NCI-H69 (cell line): ENCODE measurements at places on chromosomes 5 and 9.
A peak's percentile ranks its signal among the peaks of the same experiment; 100 is the strongest.

DNA sequence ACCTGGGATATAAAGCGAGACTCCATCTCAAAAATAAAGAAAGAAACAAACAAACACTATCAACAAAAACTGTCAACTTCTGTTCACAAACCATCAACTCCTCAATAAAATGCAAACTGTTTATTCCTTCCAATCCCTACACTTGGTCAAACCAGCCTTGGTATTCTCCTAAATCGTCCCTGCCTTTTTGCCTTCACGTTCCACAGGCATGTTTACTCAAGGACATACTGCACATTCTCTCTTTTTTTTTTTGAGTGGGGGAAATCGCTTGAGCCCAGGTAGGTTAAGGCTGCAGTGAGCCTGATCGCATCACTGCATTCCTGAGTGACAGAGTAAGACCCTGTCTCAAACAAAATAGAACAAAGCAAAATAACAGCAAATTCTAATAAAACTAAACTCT lies 13.0 kb downstream of the UBAP2 start:
- DNase-seq = no peak

DNA sequence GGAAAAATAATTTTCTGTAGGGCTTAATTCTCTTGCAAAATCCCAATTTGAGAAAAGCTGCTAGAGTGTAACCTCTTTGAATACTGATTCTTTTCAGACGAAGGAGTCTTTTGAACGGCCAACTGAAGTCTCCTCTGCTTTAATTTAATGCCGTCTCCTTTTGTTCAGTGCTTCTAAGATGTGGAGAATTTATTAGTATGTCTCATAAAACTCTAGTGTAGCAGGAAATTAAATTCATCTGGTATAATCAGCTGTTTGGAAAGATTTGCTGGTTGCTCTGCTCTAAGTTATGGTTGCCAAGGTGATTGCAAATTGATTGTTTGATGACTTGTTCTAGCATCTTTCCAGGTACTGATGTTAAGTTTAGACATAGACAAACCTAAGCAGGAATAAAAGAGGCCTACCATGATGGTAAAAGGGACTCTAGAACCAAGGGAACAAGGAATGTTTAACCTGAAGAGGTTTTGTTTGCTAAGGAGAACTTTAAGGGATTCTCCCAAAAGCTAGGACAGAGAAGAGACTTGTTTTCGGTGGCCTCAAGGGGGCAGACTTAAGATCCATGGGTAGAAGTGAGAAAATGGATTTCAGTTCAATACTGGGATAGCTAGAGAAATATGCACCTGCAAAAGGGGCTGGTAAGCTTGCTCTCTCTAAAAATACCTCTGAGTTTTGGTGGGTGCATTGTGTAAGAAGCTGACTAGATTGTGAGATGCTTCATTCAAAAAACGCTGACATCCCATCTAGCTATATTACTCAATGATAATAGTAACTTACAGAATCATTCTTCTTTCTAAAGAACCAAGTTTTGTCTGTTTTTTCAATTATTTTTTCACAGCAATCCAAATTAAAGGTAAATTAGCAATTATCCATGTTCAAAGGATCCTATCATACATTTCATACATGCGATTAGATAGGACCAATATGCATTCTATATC lies 5.7 kb upstream of the ADRB2 start:
- DNase-seq = peak; percentile 70

- no peak for DNase-seq
Measured at GRCh38 chr5:766666-767431, 17.7 kb downstream of the ZDHHC11B start.

DNA sequence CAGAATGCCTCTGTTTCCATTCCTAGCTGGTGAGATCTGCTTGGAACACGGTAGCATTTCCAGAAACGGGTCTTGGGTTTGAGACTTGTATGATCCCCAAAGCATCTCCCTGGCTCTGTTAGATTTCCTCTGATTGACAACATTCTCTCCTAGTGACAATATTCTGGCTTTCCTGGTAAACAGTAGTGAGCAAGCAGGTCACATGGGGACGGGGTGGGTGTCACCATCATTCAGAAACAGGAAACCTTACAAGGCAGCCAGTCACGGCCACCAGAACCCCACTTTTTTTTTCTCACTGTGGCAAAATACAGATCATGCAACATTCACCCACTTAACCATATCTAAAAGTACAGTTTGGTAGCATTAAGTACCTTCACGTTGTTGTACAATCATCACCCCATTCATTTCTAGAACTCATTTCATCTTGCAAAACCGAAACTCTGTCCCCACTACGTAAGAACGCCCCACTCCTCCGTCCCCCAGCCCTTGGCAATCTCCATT lies 90.1 kb upstream of the LMX1B start:
- no peak for DNase-seq

DNA sequence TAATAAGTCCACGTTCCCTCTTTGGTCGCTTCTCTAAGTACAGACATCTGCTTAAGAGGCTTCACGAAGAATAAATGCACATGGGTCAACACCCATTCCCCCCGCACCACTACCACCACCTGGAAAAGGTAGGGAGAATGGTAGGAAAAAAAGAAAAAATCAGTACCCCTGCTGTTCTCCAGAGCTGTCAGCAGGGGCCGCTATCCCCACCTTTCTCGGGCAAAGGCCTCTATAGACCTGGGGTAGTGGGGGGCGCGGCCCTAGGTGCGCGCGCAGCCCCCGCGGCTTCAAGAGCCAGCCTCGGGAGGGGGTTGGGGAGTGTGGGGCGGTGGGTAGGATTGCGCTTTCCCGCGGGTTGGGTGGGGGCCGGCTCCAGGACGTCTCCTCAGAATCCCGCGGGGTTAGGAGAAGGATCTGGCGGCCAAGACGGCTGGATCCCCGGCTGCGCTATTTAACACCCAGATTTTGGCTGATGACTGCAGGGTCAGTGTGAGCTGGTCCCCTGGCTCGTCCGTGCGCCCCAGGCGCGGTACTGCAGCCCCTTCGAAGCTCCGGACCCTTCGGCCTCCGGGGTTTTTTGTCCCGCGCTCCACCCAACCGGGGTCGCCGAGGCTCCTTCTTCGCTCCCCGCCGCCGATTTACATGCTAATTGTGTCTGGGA lies 1.6 kb upstream of the SEMA6A start:
- DNase-seq = no peak

- no peak for DNase-seq
Measured at GRCh38 chr5:104793755-104794080, 1231.1 kb upstream of the NUDT12 start.
